ENCODE measurements at places on chromosomes 6 and 20.
A peak's percentile ranks its signal among the peaks of the same experiment; 100 is the strongest.

GRCh38 chr6:131954775-131955107, 3.6 kb upstream of the CCN2 start:
- DNase-seq: peak; percentile 63

GRCh38 chr6:12608874-12609273, 107.7 kb upstream of the PHACTR1 start:
- DNase-seq: no peak

DNA sequence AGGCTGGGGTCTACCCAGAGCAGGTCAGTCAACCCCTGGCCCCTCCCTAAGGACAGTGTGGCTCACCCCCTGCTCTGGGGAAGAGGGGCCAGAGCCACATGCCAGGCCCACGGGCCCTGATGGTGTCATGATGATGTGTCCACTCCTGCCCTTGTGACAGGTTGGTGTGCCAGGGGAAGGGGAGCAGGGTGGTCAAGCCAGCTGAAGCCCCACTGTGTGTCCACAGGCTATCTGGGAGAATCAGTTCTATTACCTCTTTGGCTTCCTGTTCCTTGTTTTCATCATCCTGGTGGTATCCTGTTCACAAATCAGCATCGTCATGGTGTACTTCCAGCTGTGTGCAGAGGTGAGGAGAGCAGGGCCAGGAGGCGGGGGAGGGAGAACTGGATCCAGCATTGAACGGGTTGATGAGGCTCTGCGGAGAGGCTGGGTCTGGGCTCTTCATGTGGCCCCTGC, 47.7 kb downstream of the PLAGL2 start:
- no peak for DNase-seq

DNA sequence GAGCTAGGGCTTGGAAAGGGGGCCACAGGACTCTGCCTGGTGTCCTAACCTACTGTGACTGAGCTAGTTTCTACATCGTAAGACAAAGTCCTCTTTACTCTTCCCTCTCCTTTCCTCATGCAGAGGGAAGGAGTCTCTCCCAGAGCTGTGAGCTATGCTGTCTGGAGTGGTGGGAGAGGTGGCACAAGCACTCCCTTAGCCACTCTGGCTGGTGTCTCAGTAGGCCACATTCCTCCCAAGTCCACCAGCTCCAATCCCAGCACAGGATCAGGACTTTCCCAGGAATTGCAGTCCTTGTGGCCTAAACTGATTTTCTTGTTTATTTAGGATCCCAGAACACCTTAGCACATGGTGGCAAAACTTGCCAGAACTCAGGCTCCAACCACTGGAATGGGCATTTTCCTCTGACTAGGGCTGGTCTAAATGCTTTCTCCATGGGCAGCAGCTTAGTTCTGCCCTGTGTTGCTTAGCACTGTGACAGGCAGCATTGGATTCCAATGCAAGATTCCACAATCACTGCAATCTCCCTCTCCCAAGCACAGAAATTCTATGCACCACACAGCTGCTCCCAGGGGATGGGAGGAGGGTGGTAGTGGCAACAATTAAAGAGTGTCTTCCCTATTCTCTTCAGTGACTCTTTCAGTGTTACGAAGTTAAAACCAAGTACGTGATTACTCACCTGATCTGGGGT, 733.3 kb downstream of the HACE1 start:
- no peak for DNase-seq

GRCh38 chr6:147950623-147950987, 392.0 kb upstream of the SASH1 start:
- DNase-seq: no peak

GRCh38 chr6:5517796-5518195, 256.5 kb downstream of the FARS2 start:
- DNase-seq: no peak

DNA sequence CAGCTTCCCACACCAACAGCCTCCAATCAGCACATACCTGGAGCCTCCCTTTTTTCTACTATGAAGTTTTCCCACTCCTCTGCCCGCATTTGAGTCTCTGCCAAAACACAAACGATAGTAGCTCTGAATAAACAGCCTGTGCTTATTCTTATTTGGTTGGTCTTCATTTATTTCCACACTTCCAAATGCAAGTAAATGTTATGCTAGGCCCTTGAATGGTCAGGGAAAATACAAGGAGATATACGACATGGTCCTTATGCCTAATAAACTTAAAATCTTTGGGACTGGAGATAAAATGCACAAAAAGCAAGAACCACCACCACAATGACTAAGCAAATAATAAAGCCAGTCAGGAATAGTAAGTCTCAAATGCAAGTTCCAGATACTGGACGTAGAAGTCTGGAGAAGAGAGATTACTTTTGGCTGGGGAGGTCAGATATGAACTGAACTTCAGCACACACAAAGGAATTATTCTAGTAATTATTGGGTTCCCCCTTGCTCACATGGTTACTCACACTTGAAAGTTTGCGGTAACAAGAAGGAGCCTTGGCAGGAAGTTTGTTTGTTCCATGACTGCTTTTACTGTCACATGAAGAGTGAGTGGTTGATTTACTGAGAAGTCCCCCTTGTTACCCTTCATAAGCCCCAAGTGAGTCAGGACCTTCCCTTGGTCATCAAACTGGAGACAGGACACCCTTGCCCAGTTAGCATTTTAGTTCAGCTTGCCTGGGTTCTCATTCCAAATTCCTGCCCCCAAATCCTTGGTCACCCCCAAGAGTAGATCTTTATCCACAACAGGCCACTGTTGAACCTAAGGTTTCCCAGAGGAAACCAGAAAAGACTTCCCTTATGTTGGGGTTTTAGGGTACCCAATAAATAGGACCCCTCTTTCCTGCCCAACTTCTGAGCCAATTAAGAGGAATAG, 511.2 kb upstream of the JARID2 start:
- DNase-seq: no peak

DNA sequence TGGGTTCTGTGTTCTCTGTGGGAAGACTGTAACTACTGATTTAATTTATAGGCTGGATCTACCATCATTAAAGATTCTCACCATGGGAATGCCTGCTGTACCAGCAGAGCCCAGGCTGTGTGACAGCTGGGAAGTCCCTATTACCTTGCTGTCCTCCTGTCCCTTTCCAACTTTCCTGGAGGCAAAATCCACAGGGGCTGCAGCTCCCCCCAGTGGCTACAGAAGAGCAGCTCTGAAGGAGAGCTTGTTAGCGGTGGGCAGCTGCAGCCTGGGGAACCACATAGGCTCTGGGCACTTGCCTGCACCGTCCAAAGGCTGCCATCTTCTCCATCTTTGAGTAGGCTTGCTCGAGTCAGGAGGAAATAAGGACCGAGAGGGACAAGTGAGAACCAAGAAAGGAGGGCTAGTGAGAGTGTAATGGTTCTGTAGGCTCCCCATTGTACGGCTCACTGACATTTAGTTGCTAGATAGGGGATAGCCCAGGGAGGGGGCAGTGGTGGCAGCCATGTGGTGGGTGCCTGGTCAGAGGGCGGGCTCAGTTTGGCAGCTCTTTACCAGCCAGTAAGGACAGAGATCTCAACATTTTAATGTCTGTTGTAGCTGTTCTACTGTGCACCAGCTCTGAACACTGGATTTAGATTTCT, 155.1 kb upstream of the MLIP start:
- DNase-seq: peak; percentile 67

DNA sequence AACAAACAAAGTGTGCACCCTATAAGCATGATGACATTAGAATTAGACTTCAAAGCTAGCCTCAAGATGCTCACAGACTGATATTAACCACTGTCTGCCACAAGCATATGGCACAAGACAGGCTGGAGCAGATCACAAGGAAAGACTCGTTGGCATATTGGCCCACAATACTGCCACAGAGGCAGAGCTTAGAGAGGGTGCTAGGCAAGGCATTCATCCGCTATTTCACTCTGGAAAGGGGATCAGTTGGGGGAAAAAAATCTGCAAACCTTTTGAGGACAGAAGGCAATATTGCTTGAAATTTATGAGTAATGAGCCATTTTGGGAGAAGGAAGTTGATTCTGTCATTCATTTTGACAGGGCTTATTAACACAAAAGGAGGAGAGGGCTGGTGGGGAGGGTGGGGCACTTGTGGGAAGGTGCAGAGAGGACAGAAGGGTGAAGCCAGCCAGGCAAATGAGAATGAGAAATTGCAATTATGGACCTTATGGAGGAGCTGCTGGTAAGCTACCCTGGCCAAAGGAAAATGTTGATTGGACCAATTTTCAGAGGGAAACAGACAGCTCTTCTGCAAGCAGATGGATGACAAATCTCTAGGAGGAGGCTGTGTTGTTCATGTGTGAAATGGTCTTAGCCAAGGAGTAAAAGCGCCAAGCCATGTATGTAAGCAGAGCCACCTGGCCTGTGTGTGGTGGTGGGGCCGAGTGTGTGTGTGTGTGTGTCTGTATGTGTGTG, 187.7 kb downstream of the GMPR start:
- DNase-seq: no peak

- no peak for DNase-seq
Observed at GRCh38 chr6:107956586-107957307, 1.3 kb downstream of the SEC63 start.

DNA sequence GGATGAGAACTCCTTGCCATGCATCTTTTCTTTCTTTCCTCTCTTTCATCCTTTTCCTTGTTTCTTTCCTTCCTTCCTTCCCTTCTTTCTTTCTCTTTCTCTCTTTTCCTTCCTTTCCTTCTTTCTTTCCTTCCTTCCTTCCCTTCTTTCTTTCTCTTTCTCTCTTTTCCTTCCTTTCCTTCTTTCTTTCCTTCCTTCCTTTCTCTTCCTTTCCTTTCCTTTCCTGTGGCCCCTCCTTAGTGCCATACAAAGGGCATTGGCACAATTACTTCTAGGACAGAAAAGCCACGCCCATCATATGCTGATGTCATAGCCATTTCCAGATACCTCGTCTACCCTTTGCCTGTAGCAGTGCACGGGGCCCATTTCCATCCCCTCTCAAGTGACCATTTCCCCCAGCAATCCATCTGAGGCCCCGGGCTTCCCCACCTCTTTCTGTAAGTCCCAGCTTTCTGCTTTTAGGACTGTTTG, 2.2 kb upstream of the CENPB start:
- DNase-seq: peak; percentile 22

DNA sequence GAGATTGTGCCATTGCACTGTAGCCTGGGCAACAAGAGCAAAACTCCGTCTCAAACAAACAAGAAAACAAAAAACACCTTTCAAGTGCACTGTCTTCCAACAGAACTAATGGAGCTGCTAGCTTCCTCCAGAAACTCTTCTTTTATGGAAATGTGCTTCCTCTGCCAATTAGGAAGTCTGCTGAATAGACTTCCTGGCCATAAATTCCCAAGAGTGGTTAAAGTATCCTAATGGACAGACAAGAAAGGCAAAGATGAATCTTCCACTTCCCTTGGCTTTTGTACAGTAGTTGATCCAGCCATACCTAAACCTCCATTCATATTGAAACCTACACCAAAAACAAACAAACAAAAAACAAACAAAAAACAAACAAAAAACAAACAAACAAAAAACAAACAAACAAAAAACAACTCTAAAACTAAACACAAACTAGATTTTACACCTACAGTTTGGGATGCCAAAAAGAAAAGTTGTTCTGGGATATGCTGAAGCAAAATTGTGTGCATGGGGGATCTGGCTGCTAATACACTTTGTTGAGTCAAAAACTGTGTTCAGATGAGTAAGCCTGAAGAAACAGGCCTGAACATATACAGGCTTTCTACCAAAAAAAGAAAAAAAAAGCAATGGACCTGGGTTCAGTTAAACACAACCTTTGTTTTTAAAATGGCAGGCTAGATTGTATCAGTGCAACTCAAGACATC, 59.8 kb upstream of the CARMIL1 start:
- DNase-seq: no peak

GRCh38 chr6:100665041-100665380, 200.3 kb upstream of the SIM1 start:
- DNase-seq: no peak

DNA sequence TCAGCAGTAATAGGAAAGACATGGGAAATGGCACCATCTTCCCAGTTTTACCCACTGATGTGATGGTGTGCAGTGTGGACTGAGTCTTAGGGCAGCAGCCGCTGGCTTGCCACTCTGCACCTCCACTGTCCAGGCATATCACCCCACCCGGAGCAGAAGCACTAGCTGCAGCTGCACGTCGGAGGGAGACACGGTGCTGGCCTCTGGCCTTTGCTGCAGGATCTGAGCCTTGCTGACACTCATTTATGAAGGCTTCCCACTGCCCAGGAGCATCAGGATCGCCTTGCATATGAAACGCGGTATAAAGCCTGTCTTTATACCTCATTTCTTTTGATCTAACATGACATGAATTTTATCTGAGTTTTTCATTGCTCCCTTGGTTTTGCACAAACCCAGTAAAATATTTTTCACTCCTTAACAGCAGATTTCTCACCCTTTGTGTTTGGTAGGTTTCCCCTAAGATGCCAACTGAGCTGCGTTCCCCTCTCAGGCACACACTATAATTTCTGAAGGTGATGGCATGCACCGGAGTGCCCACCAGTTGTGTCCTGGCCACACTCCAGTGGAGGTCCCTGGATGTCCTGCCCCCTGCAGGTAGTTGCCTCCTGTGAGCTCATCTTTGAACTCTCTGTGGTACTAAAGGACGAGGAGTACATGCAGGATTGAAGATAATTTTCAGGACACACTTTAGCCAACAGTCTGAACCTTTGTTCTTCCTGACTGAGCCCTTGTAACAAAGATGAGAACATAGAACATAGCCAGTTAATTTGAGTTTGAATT, 9.0 kb upstream of the EXOC2 start:
- no peak for DNase-seq

GRCh38 chr6:132259070-132259469, 142.2 kb downstream of the MOXD1 start:
- no peak for DNase-seq

- no peak for DNase-seq
Observed at GRCh38 chr6:13124131-13124530, 204.2 kb downstream of the TBC1D7 start.

DNA sequence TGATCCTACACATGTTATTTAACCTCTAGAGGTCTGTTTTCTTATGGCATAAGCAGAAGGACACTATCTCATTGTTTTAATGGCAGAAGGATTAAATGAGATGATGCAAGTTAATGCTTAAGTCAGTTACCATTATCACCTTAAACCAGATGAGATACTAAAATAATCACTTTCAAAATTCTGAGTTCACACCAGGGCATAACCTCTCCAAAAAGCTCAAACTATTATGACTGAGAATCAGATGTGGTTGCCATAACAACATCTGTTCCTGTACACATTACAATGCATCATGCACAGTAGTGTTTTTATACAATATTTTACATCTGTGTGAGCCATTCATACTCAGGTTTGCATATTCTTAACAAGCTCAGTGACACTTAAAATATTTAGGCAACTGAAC, 10.2 kb downstream of the ADNP start:
- DNase-seq: no peak

GRCh38 chr6:139628270-139628669, 253.8 kb upstream of the CITED2 start:
- no peak for DNase-seq

DNA sequence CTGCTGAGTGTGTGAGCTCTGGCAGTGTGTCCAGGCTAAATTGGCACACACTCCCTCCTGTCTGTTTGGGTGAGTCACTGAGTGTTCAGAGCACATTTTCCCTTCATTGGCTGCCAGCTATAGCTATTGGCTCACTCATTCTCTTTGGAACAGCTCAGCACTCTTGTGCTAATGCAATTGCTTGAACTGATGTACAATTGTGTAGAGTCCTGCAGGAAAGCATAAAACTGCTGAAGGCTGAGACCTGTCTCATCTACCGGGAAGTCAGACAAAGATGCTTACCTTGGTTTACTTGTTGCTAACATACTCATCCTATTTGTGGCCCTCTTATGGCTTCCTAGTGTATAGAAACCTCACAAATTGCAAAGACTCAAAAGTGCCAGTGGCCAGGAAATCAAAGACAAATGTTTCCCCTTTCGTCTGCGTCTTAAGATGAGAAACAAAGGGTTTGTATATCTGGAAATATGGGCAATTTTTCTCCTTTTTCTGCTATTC, 351.0 kb downstream of the BCKDHB start:
- DNase-seq: peak; percentile 46

GRCh38 chr20:38063911-38064530, 30.5 kb downstream of the RPRD1B start:
- DNase-seq: no peak

Measured in lower lobe of right lung (tissue), 2 donors.